Left colon (tissue), 2 donors: ENCODE measurements at places on chromosomes 7 and 10. TPM values are rescaled to one million over a fixed set of nuclear protein-coding genes. Genes with fewer than 3 reads are reported as not detected.

PPP1R9A gene
- total RNA-seq = 24.0 TPM

MEIG1 gene
- total RNA-seq = not detected

GRCh38 chr10:100128951-100129350 lies 47.3 kb upstream of the CPN1 start:
- no peak for DNase-seq

- no peak for DNase-seq
Measured at GRCh38 chr10:80599424-80599847, 61.7 kb downstream of the SH2D4B start.

GRCh38 chr7:151795168-151795811 lies 81.6 kb downstream of the PRKAG2 start:
- DNase-seq = no peak

GRCh38 chr10:6212806-6213205 lies 10.1 kb downstream of the PFKFB3 start:
- no peak for DNase-seq

DNA sequence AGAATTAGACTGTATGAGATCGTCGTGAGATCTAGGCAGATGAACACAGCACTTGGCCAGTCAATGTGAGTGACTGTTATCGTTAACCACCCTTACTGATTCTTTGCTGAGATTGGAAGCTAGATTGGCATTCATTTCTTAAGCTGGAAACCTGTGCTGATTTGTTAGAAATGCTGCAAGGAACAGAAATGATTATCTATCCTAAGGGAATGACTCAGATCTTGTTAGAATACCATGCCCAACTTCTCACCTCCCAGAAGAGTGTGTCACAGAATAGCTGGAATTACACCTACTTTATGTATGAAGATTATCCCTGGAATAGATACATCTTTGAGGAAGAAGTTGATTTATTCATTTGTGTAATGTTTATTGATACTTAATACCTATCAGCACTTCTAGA lies 275.2 kb downstream of the AUTS2 start:
- no peak for DNase-seq

DNA sequence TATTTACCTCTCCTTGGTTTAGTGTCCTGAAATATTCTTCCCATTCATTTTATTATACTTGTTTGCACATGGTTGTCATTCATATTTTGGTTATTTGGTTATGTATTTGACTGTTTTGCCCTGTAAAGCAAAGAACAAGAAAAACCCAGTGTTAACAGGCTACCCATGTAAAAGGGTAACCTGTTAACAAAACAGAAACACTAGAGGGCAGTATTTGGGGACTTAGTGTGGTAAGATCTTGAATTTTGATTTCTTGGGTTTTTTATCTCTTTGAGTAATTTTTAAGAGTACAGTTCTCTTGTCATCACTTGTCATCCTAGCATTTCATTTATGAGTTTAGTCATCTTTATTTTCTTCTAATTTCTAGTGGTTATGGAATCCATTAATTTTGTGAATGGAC lies 51.3 kb downstream of the POLL start:
- DNase-seq = no peak

GRCh38 chr7:158016180-158017097 lies 571.2 kb downstream of the PTPRN2 start:
- no peak for DNase-seq

GRCh38 chr7:11297126-11297625 lies 323.5 kb downstream of the PHF14 start:
- DNase-seq = no peak
